ENCODE measurements at places on chromosomes 1 and 21.

GRCh38 chr21:41090981-41091380 is 77.0 kb upstream of the BACE2 start:
- DNase-seq, result no peak

DNA sequence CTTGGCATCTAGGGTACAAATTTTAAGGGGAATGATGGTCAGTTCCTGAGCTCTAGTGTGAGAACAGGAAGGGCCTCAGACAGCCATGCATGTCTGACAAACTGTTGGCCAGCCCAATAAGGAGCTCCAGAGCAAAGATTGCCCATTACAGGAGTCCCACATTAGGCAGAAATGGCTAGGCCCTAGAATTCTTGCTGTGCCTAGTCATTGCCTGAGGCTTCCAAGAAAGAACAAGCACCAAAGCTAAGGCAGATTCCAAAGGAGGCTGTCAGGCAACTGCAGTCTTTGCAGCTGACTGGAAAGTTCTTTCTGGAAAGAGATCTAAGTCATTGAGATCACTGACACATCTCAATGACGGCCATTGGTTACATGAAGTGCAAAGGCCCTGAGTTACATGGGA is 3.9 kb upstream of the STIL start:
- DNase-seq, result peak; percentile 80

DNA sequence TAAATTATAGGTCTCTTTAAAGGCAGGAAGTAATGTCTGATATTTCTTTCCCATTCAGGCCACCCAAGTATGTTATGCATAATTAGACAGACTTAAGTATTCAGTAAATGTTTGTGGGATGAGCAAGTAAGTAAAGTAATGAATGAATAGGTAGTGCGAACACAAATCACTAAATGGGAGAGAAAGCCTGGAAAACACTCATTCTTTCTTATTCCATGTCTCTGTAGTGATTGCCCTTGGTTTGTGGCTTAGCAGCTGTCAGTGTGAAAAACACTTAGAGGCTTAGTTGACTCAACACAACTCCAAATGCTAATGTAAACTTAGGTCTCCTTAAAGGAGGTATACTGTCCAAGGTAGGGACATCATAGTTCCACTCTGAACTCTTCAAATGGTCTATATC is 182.5 kb downstream of the ZC3H11B start:
- no peak for DNase-seq

GRCh38 chr1:177165069-177165439 is 542 bp upstream of the ASTN1 start:
- DNase-seq, result no peak

GRCh38 chr1:76066394-76066793 is 8.2 kb upstream of the ST6GALNAC3 start:
- peak; percentile 23 for DNase-seq

- DNase-seq, result peak; percentile 87
Measured at GRCh38 chr1:18820791-18821641, 38.4 kb downstream of the TAS1R2 start.

GRCh38 chr1:248804771-248805681 is 20.7 kb downstream of the SH3BP5L start:
- no peak for DNase-seq
